ENCODE measurements at places on chromosomes 12 and 14. TPM values are rescaled to one million over a fixed set of nuclear protein-coding genes. Genes with fewer than 3 reads are reported as not detected.

KCNC2 gene
- not detected for total RNA-seq

GRCh38 chr14:25464772-25465171 is 414.8 kb upstream of the STXBP6 start:
- no peak for DNase-seq

- DNase-seq, result no peak
Measured at GRCh38 chr14:77964586-77964985, 164.7 kb downstream of the ADCK1 start.

DNA sequence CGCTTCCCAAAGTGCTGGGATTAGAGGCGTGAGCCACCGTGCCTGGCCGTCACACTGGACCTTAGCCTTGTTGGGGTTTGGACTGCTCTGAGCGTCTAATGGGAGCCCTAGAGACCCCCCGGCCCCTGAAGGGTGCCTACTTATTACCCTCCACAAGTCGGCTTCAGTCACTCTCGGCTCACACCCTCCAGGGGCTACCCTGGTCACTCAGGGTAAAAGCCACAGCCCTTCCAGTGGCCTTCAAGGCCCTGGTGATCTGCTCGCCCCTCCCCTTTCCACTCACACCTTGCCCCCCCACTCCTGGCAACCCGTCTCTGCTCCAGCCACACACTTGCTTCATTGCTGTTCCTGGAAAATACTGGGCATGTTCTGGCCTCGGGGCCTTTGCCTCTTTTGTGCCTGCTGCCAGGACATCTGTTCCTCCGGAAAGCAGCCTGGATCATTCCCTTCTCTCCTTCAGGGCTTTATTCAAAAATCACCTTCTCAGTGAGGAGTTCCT is 3.6 kb upstream of the MORN3 start:
- DNase-seq, result peak; percentile 12

DNA sequence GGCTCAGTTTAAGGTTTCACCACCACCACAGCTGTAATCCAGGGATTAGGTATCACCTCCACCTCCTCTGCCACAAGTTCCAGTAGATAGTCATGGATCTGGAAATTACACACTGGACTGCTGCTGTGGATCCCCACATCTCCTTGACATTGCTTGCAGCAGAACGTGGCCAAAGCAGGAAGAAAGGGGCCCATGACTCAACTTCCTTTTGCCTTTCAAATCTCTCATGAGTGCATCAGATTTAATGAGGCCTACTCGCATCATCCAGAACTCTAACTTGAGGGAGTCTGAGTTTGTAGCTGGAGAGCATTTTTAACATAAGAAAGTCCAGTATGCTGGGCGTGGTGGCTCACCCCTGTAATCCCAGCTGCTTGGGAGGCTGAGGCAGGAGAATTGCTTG is 29.2 kb upstream of the TMED10 start:
- peak; percentile 85 for DNase-seq

DNA sequence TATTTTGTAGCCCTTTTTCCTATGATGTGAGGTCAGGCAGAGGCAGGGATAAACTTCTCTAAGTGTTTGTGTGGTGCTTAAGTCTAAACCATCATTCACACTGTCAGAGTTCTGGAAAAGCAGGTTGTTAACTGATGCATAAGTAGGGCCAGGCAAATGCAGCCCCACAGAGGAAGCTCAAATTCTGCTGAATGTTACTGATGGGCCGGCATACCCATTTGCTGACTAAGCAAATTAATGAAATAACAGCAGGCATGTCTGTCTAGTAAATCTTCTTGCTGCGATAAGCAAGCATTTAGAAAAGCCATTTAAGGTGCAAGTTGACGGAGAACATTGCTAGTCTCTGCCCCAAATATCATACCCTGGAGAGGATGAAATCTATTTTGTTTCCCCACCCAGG is 523.2 kb upstream of the CCDC196 start:
- no peak for DNase-seq

- no peak for DNase-seq
Measured at GRCh38 chr12:121288986-121289385, 7.5 kb downstream of the CAMKK2 start.

GRCh38 chr12:57471661-57472060 is 8.0 kb downstream of the ARHGAP9 start:
- no peak for DNase-seq

- no peak for DNase-seq
Measured at GRCh38 chr12:119389687-119390086, 55.2 kb downstream of the CCDC60 start.

HOXC10 gene
- total RNA-seq, result not detected

GRCh38 chr14:57038689-57039088 is 228.4 kb upstream of the OTX2 start:
- no peak for DNase-seq

HOXC12 gene
- total RNA-seq, result not detected

SLC38A4 gene
- 2.3 TPM for total RNA-seq

GRCh38 chr12:13097491-13098011 is 5.9 kb downstream of the GSG1 start:
- DNase-seq, result peak; percentile 55

- DNase-seq, result peak; percentile 43
Measured at GRCh38 chr12:32896432-32897280, at the start of gene PKP2. Gene PKP2, minus strand, starts transcription at chr12:32896777. Its CDS starts 46 bp downstream, at chr12:32896731.

DNA sequence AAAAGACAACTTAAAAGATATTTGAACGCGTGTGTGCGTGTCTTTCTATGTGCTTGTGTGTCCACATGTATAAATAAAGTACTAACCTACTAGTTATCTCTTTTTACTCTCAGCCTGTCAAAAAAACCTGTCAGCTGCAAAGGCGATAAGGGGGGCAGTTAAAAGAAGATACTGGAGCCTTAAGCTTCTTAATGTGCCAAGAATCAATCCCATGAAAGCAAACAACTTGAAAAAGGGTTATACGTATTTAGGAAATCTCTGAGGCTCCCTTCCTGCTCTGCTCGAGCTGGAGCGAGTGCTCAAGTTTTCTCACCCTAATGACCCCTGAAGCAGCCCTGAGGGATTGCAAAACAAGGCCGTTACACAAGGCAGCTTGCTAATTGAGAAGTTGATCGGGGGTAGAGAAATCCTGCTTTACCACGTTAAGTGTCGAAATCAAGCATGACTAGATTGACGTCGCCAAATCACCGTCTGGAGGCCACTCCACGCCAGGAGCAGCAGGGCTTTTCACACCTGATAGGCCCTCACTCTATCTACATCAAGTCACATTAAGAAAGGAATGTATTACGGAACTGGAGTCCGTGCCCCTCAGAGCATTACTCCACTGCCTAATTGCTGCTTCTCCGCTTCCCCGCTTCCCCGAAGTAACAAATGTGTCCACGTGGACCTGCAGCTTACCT is 32.4 kb downstream of the LMO3 start:
- DNase-seq, result no peak

DNA sequence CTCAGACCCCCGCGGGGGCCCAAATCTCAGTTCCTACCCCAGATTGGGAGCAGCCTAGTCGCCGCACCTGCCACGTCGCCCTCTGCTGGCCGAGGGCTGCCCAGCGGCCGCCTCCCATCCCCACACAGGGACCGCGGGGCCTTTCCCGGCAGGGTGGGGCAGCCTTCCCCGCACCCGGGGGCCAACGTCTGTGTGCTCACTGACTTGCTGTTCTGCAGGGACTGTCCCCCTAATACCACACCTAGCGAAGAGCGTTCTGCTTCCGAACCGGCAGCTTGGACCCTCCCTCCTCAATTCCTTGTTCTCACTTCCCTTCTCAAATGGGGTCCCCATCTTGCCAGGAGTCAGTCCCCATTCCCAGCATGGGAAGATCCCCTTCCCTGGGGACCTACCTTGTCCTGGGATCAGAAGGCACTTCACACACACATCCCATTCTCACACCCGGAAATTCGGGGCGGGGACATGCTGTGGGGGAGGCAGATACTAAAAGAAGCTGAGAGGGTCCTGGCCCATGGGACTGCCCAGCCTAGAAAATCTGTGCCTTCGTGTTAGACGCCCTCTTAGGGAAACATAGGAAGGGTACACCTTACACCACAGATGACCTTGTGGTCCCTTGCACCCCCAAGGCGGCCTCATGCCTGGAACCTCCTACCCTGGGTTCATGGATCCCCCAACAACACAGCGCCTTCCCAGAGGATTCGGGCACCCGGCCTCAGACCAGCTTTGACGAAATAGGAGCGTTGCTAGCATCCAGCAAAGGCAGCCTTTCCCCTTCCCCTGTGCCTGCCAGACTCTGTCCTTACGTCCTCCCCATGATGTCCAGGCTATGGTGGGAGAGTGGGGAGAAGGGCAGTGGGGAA is 16.4 kb downstream of the ACVRL1 start:
- no peak for DNase-seq

DNA sequence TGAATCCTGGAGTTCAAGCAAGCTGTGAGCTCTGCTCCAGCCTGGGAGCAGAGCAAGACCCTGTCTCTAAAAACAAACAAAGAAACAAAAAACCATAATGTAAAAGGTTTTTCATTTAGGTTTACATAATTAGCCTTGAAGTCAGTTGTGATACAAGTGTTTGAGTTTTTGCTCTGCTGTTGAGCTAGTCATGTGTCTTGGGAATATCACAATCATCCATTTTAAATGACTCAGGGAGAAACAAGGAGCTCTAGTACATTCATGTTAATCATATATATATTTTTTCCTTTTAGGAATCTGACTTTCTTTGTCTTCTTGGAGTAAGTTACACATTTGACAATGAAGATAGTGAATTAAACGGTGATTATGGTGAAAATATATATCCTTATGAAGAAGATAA is 12.9 kb downstream of the MIA2 start:
- no peak for DNase-seq

- DNase-seq, result no peak
Measured at GRCh38 chr12:13992585-13992984, 11.2 kb upstream of the GRIN2B start.

RFLNA gene
- under 0.01 TPM for total RNA-seq

- DNase-seq, result peak; percentile 73
Measured at GRCh38 chr14:73825551-73826188, 26.0 kb upstream of the PTGR2 start.

DNA sequence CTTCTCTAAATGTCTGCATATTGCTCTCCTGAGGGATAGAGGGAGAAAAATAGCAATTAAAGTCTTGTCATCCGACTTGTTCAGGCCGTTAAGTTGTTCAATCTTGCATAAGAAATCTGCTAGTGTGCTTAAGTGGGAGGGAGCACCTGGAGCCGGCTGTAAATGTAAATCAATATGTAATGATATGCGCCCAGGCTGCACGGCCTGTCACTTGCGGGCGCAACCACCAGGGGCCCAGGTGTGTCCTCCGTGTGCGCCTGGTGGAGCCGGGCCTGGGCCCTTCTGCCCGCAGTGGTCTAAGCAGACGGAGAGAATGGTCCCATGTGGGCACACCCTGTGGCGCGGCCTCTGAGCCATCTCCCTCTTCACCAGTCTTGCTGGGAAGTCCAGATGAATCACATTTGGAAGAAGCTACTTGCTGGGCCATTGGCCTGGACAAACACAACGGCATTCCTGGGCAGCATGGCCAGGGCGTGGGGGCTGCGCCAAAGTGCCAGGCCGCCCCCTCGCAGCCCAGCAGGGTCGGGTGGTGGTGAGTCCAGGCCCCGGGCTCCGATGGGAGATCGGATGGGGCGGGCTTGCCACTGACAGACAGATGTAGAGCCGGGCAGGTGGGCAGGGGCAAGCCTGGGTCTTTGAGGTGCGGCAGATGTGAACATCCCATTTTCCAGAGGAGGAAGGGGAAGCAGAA is 193.3 kb upstream of the C14orf180 start:
- no peak for DNase-seq

GRCh38 chr12:10073261-10073660 is 25.5 kb downstream of the CLEC1A start:
- DNase-seq, result no peak

DNA sequence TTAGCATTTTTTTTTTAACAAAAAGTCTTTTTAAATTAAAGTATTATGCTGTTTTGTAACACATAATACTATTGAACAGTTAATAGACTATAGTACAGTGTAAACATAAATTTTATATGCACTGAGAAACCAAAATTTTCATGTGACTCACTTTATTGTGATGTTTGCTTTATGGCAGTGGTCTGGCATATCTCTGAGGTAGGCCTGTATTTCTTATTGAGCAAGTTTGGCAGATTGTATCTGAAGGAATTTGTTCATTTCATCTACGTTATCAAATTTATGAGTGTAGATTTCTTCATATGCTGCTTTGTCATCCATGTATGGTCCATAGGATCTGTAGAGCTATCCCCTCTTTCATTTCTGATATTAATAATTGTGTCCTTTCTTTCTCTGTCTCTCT is 78.8 kb upstream of the PDE3A start:
- no peak for DNase-seq

FBLN5 gene
- 0.26 TPM for total RNA-seq

TPH2 gene
- not detected for total RNA-seq

GRCh38 chr12:126055521-126055920 is 990.3 kb downstream of the AACS start:
- DNase-seq, result no peak

GRCh38 chr14:38079886-38080285 is 127.8 kb upstream of the SSTR1 start:
- DNase-seq, result no peak

GRCh38 chr12:98595243-98595988 is 1.9 kb downstream of the SLC25A3 start:
- DNase-seq, result no peak

GRCh38 chr12:105077435-105077834 is 6.8 kb downstream of the ALDH1L2 start:
- no peak for DNase-seq

CACNA2D4 gene
- total RNA-seq, result 0.26 TPM
